ENCODE measurements at places on chromosomes 2 and 18.

DNA sequence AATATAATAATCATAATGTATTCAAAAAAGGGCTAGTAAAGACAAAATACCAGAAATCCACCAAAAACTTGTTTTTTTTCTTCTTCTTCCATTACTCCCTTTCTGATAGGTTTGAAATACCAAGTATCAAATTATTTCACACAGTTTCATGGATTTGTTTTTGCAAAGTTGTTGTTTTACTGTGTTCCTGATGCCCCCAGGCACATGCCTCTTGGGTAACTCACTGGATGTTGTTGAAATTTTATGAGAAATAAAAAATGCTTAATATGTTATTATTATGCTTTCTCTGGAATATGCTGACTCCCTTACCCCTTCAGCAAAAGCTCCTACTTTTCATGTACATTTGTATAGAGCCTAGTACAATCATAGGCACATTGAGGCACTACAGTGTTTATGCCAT is 419.6 kb downstream of the NRXN1 start:
- no peak for DNase-seq

DNA sequence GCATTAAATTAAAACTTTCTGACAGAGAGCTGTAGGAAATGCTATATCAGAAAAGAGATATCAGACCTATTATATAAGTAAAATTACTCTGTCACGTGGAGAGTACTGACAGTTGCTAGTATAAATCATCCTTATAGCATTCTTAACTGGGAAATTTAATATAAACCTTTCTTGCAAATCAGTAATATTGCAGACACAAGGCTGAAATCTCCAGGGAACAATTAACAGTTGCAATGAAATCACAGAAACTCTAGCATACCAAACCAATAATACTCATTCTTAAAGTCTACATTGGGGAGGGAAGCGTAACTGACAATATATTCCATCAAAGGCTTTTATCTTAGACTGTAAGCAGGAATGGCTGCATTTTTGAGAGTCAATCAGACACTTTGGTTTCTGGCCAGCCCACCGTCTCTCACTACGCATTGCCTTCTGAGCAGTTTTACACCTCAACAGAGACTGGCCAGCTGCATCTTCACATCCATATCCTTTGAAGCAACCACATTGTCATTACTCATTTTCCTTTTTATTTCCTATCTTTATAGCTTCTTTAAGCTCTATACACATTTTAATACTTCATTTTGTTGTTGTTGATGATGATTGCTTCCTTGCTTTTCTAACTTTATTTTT is 536.0 kb upstream of the CDH2 start:
- DNase-seq = no peak

DNA sequence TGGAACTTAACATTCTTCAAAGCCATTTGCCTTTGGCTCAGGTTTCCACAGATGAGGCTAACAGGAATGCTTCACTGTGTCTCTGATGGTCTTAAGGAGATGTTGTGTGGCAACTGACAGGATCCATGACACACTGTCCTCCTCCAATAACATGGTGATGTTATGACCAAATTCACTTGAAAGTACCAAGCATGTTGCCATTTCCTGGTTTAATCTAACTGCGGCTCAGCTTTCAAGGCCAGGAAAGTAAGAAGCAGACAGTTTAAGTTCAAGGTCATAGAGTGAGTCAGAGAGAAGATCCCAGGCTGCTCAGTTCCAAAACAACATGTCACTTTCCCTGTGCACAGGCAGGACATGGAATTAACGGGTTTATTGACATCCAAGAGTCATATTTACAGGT is 513.6 kb downstream of the STK39 start:
- DNase-seq = no peak

DNA sequence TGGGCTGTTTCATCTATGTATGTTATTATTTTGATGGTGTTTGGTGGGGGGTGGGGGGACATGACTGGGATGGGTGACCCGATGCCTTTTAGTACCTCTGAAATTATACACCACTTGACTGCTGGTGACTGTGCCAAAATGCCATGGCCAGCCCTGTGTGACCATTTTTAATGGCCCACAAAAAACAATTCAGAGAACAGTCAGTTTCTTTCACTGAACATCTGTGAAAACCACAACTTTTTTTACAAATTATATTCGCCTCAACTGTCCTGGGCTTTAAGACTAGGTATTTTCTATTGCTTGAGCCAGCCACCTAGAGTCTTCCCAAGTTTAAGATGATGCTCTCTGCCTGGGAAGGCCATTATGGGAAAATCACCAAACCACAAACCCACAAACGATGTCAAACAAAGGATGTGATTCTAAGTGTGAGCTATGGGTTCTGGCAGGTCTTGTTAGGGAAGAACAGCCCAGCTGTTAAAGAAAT is 33.9 kb downstream of the FN1 start:
- no peak for DNase-seq

DNA sequence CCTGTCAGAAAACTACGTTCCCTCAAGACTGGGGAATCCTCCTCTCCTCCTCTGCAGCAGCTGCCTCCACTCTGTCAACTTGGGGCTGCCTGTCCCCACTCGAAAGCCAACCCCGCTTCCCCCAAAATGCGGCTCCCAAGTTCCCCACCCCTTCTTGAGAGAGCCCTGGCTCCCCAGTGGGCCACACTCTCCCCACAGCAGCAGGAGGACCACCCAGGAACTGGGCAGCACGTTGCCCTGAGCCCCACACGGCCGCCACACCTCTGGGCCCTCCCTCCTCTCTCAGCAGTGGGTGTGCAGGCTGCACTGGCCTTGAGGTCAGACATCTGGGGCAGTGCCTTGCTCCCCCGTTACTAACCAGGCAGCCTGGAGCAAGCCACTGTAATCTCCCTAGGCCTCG is 9.6 kb upstream of the TEX51 start:
- no peak for DNase-seq

- DNase-seq = no peak
These were observed 1258.0 kb upstream of the ZEB2 start for GRCh38 chr2:145777914-145778313.

GRCh38 chr2:15238028-15238427 is 323.1 kb downstream of the NBAS start:
- no peak for DNase-seq

DNA sequence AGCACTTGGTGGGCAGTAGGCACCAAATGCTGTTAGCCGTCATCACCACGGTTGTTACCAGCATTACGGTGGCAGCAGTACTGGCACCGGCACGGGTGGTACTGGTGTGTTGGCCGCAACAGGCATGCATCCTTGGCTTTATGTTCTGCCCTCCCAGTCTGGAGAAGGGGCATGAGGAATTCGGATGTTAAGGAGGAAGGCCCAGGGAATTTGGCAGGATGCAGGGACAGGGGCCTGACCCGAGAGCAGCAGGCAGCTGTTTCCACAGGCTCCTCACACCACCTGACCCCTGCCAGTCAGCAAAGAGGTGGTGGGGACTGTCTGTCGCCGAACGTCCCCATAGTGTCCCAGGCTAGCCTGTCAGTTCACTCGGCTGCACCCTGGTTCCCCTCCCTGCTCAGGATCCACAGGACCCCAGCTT is 79.0 kb downstream of the EDAR start:
- DNase-seq = no peak

- no peak for DNase-seq
These were observed 39.6 kb downstream of the LHCGR start for GRCh38 chr2:48715956-48716355.

GRCh38 chr2:119066272-119066804 is 92.2 kb downstream of the C1QL2 start:
- no peak for DNase-seq

DNA sequence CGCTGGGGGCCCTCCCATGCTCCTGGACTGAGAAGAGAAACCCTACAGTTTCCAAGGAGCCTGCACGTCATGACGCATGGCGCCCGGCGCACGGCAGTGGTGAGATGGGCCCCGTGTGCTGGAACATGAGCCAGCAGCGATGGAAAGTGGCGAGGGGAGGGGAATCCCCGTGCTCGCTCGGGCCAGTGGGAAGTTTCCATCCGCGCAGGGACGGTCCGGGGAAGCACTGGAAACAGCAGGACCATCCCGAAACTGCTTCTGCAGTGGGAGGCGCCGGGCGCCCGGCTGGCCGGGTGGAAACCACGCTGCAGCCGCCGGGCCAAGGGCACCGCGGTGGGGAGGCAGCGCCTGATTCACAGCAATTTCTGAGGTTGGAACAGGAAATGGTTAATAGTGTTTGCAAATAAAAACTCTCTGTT is 4.9 kb upstream of the PDCD1 start:
- DNase-seq = no peak

- DNase-seq = no peak
These were observed 131.7 kb downstream of the DOCK10 start for GRCh38 chr2:224910574-224910925.

GRCh38 chr2:23692851-23693605 is 233.9 kb downstream of the ATAD2B start:
- no peak for DNase-seq
